Choroid plexus epithelial cell (primary cell): ENCODE measurements at places on chromosomes 7 and 10.

DNA sequence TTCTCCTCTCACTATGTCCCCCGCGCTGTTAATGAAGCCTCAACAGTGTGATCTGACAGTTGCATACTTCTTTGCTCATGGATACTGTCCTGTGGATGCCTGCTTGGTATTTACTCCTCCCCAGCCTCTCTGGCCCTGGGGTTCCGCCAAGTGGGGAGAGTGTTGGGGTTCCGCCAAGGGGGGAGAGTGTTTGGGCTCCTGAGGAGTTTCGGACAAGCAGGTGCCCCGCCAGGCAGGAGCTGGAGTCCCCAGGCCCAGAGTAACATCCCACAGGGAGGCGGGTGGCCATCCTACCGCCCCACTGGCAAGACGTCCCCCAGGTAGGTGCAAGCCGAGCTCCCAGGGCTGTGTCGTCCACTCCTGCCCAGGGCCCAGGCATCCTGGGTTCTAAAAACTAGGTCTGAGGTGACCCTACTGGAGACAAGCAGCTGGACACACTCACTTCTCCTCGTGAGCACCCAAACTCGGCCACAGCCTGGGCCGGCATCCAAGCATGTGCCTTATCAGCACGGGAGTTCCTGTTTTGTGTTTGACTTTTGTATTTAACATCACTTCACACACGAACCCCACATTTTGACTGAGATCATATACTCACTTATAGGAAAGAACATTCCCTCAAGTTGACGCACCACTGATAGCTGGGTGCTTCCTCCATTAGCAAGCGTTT lies 34.2 kb downstream of the CAMK2B start:
- peak; percentile 93 for DNase-seq

DNA sequence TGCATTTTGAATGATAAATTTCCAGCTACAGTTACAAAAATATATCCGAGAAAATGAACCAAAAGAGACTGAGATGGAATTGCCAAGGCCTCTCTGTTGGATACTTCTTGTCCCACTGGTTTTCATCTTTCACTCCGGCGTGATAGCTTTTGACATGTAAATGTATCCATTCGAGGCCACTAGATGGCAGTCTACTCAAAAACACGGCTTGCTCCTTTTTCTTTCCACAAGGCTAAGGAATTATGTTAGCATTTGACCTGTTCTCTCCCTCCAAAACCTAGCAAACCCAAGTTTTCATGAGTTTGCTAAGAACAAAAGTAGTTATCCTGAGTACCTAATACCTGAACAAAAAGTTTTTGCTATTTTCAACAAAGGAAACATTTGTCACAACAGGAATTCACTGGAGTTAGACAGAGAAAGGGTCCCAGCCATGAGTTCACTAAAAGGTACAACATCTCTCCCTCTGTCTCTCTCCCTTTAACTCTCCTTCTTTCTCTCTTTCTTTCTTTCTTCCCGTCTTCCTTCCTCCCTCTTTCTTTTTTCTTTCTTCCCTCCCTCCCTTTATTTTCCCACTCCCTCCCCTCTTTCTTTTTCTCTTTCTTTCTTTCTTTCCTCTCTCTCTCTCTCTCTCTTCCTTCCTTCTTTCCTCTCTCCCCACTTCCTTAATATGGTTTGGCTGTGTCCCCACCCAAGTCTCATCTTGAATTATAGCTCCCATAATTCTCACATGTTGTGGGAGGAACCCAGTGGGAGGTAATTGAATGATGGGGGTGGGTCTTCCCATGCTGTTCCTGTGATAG lies 207.9 kb upstream of the MYO3A start:
- DNase-seq: peak; percentile 79

GRCh38 chr7:20554072-20554471 lies 61.4 kb upstream of the ABCB5 start:
- DNase-seq: no peak

DNA sequence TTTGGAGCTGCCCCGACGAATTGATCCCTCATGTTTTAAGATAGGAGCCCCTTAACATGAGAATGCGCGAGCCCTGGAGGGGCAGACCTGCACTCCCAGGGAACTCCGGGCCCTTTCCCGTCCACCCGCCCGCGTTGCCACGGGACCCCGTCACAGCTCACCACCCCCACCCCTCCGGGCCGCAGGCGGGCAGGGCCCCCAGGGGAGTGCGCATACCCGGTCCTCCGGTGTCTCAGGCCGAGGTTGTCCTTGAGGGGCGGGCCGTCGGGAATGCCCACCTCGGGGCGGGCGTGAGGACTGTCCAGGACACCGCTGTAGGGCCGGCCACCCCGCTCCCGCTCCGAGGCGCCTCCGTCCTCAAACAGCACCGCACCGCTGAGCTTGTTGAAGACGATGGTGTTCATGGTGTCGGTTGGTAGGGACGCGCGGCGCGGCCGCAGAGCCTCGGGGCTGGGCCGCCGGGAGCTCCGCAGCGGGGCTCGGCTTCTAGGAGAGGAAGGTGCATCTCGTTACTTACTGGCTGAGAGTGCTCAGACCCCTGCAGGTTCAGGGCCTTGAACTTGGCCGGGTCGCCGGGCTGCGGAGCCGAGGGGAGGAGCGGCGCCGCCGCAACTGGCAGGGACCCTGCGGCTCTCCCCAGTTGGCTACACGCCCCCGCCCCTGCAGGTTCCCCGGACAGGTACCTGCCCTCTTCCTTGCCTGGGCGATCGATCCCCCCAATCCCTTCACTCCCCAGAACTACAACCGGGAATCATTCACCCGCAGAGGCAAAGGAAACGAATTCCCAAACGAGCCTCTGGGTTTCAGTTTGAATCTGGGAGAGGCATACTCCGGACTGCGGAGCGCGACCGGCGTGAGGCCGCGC lies 2.4 kb downstream of the MKX start:
- DNase-seq: no peak

DNA sequence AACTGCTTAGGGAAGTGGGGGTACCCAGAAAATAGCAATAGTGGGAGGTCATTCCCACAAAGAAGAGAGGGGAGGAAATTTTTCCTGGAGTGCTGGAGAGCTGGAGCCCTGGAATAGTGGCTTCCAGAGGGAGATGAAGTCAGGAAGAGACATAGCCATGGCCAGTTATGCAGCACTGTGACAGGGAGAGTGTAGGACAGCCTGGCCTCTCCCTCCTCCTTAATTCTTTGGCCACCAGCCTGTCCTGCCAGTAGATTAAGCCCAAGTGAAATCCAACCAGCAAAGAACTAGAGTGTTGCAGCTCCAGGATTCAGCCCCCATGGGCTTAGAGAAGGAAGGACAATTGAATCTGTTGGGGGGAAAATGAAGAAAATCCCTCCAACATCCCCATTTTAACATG lies 130.5 kb downstream of the HDAC9 start:
- DNase-seq: no peak

DNA sequence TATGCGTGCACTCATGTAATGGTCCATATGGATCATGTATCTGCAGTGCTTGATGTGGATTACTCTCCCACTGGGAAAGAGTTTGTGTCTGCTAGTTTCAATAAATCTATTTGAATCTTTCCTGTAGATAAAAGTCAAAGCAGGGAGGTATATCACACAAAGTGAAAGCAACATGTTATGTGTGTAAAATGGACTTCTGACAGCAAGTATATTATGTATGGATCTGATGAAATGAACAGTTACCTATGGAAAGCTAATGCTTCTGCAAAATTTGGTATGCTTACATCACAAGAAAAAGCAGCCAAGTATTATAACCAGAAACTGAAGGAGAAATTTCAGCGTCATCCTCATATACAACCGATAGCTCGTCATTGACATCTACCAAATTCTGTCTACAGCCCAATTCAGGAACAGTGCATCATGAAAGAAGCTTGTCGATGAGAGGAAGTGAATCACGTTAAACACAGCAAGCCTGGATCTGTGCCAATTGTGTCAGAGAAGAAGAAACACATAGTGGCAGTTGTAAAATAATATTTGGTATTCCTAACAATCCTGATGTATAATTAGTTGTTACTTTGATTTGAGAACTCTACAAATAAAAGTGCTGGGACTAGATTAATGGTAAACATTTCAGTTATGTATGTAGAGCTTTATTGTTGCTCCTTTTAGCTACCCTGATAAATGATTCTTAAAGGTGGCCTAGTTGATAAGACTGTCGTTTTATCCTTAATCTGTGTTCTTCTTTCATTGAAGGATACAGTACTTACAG lies 14.2 kb upstream of the SYPL1 start:
- DNase-seq: peak; percentile 78
